ENCODE measurements at places on chromosomes 4 and X.

DNA sequence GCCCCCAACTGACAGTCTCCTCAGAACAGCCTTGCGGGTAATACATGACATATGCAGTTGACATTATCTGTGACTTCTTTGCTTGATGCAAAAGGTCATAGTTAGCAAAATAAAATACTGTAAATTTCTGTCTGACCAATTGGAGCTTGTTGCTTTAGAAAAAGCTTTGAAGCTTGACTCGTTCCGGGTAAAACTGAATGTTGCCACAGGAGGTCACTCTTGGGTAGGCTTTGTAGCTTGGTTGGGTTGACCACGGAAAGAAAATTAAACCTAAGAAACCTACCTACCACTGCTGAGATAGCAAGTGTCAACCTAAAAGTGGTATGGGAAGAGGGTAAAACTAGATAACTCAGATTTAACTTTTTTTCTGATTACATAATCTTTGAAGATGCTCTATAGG, 23.2 kb downstream of the PRPS2 start:
- DNase-seq = peak; percentile 56

- no peak for DNase-seq
These were observed 261.5 kb downstream of the SLC7A11 start for GRCh38 chr4:137980641-137981040.

DNA sequence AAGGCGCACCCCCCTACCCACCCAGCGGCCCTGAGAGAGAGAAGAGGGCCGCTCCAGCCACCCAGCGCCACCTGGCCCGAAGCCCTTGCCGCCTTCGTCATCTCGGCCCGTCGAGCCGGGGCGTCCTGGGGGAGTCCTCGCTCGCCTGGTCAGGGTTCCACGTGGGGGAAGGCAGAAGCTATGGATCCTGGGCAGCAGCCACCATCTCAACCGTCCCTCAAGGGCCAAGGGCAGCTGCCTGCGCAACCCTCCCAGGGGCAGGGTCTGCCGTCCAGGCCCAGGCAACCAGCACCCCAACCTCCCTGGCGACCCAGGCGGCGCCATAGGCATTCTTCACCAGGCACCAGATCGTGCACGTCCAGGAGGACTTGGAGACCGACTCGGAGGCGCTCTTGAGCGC, 51.5 kb upstream of the IL13RA2 start:
- DNase-seq = no peak

DNA sequence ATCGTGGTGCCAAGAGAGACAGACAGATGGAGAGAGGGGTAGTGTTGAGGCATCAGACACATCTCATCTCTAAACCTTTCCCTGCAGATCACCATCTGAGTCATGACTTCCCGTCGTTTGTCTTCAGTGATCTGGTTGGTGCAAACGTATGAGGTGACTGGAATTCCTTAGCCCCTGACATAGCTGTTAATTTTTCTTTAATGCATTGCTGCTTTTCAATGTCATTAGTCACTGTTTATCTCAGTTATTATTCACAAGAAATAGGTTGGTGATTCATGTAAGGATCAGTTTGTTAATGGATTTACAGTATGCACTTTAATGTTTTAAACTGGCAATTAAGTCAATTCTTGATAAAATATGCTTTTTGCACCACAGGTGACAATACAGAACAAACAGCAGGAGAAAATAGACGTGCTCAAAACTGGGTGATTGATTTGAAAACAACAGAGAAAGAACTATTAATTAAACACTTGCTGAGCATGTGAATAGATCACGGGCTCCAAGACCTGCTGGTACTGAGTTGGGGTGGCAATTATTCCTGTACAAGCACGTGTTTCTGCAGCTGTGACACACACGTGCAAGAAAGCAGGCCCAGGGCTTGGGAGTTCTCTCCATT, 1.3 kb upstream of the TMEM154 start:
- peak; percentile 83 for DNase-seq

- DNase-seq = no peak
These were observed 43.7 kb downstream of the FRMPD3 start for GRCh38 chrX:107493141-107493540.

DNA sequence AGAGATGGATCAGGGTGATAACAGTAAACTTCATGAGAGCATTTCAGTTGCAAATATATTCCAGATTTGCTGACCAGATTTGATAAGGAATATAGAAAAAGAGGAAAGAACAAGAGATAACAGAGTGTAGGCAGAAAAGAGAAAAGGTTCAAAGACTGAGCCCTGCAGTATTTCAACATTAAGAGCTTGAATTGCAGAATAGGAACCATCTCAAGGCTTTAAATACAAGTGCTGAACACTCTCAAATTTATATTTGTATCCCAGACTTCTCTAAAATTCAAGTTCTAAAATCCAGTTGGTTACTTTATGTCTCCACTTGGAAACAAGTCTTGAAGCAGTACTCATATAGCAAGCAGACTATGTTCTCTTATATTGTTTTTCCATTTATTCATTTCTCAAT, 9.7 kb upstream of the MYOZ2 start:
- no peak for DNase-seq

DNA sequence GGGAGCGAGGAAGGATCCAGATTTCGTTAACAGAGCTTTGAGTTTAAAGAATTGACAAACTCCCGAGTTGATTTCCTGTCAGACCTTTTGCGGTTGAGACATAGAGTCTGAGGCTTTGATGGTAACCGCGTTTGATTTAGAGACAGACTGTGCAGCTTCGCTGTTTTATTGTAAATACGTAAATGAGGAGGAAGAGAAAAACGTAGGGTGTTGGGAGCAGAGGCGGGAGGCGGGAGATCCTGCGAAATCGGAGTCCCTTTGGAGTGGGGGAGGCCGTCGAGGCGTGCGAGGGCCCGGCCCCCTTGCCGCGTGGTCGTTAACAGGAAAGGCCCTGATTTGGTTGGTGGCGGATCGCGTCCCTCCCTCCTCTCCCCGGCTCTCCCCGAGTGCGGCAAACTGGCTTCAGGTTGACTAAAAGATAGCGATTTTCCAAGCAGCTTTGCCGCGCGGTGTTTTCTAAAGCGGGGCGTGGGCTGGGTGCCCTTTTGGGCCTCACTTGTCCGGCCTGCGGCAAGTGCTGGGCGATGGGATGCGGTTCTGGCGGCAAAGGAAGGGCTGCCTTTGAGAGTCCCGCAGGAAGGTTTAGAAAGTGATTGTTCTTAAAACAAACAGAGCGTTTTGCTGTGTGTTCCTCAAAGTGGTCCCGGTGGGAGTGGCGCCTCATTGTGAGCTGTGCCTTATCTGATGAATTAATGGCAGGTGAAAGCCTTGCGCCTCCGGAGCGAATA, 857 bp downstream of the SCML1 start:
- peak; percentile 49 for DNase-seq

- peak; percentile 52 for DNase-seq
These were observed 163.7 kb upstream of the SPANXC start for GRCh38 chrX:141405853-141406492.

- DNase-seq = no peak
These were observed 311.9 kb downstream of the DHRSX start for GRCh38 chrX:2188840-2189239.

DNA sequence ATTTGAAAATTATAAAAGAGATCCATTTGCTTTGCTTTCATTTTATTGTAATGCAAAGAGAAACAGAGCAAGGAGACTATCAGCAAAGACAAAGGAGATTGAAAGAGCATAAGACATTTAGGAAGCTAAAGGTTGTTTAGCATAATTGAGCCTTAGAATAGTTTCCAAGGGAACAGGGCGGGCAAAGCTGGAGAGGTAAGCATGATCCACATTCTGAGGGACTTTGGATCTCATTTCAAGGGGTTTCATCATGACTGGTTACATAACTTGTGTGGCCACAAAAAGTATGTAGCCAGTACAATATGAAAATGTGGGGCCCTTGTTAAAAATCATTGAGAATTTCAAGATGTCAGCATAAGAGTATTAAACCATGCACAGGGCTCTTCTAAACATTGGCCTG, 406.5 kb downstream of the RPA4 start:
- peak; percentile 0 for DNase-seq

DNA sequence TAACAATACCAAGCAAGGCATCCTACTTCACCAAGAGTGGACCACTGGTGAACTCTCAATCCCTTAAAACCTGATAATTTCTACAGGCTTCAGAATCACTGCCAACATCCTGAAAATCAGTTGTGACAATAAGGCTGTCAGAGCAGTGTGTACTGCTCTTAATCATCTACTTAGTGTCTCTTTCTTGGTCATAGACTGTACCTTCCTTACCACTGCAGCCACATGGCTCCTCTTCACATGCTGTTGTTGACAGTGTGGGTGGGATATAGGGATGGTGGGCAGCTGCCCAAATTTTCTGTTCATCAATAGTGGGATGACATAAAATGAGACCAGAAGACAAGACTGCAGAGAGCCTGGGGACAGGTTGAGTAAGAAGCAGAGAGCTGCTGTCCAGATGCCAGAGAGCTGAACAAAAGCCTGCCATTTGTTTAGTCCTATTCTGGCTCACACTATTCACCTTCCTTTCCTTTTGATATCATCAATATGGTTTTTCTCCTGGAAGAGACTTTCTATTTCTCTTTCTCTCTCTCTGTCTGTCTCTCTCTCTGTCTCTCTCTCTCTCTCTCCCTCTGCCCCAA, 178.9 kb downstream of the MGST2 start:
- peak; percentile 23 for DNase-seq

- no peak for DNase-seq
These were observed 42.5 kb upstream of the BBS12 start for GRCh38 chr4:122689972-122690371.

- DNase-seq = peak; percentile 31
These were observed 58.3 kb downstream of the ZFX start for GRCh38 chrX:24207826-24208225.

GRCh38 chrX:154058214-154058997, 38.7 kb upstream of the IRAK1 start:
- DNase-seq = no peak

DNA sequence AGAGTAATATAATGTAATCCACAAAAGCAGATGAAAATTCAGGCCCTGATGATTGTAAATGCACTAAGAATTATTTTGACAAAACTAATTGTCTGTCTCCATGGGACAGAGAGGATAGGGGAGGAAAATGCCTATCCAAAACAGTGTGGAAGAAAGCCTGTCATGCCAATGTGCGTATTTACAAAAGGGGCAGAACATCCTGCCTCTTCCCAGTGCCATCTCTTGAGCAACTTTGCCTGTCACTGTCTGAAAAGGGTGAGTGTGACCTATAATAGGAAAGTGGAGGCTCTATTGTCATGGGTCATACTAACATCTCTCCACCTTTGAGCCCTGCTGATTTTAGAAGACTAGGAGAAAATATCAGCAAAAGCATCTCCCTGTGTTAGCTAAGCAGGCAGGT, 264.1 kb downstream of the UNC5C start:
- no peak for DNase-seq

DNA sequence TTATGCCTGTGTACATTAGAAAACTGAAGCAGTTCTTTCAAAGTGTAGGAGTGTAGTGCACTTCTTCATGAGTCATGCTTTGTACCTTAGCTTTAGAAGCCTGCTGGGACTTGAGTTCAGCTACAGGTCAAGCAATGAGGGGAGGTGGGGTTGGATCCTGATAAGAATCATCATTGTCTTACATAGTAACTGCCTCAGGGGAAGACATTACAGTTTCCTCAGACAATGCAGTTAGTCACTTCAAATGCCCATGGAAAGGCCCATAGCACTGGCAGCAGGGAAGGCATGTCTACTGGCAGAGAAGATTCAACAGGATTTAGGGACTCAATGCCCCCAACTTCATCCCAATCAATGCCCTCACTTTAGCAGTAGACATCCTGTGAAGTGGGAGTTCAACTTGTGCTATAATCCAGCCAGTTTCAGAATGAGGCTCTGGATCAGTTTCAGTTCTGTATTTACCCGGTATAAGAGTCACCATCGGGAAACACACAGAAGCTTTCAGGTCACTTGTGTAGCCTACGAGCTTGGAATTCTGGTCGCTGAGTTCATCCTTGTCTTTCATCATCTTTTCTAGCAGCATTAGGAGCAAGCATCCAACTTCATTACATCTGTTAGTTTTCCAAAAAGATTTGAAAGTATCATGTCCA, 1216.5 kb downstream of the RAPGEF2 start:
- DNase-seq = no peak

DNA sequence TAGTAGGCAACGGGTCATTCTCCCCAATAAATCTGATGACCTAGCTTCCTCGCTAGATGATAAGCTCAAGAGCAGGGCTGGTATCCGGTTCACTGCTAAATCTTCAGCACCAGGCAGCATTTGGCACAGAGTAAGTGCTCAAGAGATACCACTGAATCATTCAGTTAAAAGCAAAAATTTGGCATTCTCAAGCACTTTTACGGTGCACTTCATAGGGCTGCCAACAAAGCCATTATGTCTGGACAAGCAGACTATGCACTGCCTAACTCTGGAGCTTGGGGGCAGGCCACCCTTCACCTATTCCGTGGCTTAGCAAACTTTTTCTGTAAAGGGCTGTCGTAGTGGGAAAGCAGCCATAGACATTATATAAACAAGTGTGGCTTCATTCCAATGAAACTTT, 23.8 kb upstream of the CXorf38 start:
- DNase-seq = no peak
